Esophagus squamous epithelium (tissue), 5 donors: ENCODE measurements at places on chromosomes 3 and 15.

GRCh38 chr15:79396850-79397249, 35.3 kb upstream of the MINAR1 start:
- no peak for DNase-seq

- DNase-seq, result no peak
Observed at GRCh38 chr15:57525581-57525980, 66.1 kb upstream of the MYZAP start.

- no peak for DNase-seq
Observed at GRCh38 chr3:51353691-51354090, 31.4 kb upstream of the MANF start.

GRCh38 chr3:51311055-51311454, 74.0 kb upstream of the MANF start:
- DNase-seq, result no peak

DNA sequence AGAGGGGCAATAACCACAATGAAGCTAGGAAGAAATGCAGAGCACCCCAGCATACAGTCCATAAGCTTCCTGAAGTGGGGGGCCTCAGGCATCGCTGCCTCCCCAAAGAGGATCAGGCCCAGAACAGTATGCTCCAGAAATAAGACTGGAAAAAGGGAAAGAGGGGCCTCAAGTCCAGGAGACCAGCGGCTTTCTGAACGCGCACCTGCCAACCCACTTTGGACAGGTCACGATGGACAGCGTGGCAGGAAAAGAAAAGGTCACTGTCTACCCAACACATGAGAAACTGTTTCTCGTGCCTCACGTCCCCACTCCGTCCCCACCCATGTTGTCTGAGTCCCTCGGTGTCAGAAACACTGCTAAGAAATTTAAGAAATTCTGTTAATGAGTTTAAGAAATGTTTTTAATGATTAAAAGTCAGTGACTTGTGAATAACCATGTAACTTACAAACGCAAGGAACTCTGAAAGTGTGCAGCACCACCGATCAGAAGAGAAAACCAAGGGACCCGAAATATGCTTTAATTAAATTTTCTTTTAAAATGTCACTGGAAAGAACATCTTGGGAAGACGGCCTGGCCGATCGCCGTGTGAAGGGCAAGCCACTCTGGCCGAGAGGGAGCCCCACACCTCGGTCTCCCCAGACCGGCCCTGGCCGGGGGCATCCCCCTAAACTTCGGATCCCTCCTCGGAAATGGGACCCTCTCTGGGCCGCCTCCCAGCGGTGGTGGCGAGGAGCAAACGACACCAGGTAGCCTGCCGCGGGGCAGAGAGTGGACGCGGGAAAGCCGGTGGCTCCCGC, 1.7 kb upstream of the PPARG start:
- no peak for DNase-seq

- no peak for DNase-seq
Observed at GRCh38 chr15:57367556-57367955, 8.7 kb upstream of the CGNL1 start.

- DNase-seq, result no peak
Observed at GRCh38 chr3:175187586-175187985, 328.5 kb downstream of the NAALADL2 start.

DNA sequence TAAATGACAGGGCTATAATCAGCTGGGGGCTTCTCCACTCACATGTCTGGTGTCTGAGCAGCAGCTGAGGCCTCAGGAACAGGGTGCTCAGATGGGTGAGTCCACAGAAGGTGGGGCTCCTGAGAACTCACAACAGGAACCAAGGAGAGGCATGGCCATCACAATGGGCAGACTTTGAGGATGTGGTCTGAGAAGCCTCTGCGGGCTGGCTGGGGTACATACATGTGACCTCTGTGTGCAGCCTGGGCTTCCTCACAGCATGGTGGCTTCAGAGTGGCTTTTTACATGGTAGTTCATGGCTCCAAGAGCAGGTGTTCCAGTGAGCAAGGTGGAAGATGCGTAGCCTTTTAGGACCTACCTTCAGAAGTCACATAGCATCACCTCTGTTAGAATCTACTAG, 58.8 kb downstream of the TRPC1 start:
- no peak for DNase-seq

DNA sequence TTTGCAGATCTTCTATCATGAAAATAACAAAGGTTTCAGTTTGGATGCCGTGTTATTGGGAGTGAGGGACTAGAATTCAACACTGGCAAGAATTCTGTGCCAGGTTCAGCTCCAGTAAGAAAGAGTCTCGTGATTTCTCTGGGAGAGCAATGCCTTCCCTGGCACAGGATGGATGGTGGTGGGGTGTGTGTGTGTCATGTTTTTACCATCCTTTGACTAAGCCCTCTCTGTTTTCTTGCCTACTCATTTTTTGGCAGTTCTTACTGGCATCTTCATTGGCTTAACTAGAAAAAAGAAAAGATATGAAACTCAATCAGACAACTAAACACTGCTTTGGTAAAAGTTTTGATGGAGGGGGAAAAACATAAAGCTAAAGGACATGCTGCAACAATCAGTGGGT, 86.6 kb downstream of the FMN1 start:
- DNase-seq, result no peak

- no peak for DNase-seq
Observed at GRCh38 chr15:78340231-78341056, at the start of gene CRABP1. CRABP1 (plus strand) TSS chr15:78340353; CDS start chr15:78340429, 76 bp downstream.

DNA sequence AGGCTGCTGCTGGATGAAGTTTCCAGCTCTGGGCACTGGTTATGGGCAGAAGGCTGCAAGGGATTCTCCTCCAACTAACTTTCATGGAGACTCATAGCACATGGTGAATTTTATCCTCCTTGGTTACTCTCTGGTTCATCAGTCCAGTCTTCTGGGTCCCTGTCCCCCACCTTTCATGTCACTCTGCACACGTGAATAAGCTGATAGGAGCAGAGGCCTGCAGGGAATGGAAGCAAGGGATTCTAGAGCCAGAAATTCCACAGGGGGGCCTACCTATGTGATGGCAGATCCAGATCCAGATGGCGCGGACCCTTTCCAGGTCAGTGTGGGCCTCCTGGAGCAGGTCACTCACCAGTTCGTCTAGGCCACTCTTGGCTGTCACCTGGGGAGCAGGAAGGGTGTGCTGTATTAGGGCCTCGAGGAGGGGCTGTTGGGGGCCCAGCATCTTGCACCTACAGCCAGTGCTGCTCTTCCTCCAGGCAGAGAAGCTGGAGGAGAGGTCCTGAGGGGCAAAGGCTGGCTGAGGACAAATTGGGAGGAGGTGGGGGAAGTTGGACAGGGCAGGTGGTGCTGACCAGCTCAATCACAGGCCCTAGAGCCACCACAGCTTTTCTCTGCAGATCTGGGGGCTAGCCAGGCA, 30.2 kb downstream of the KY start:
- no peak for DNase-seq

DNA sequence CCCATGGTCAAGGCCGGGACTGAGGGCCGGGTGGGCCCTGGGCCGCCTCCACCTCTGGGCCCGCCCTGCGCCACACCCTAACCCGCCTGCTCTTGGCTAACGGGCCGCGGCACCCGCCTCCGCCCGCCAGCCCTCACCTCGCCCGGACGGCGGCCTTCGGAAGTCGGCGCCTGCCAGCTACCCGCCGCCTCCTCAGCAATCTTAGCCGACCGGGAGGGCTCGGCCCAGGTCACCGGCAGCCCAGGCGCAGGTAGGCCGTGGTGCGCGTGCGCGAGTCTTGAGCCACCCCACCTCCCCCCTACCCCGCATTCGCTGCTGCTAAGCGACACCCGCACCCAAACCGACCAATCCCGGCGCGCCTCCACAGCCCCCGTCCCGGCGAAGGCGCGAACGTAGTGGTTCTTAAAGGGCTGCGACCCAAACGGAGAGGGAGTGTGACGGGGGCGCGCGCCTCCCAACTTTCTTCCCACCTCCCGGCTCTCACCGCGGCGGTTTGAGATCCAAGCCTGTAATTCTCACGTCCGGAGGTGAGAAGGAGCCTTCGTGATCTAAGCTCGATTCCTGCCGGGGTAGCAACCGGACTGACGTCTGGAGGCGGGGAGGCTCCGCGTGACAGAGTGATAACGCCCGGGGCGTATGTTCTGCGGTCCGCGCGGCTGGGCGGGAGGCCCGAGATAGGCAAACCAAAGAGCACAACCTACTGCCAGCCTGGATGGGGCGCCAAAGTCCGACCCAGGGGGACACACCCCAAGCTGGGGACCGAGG, at the start of gene SEC22C:
Gene SEC22C, minus strand, starts transcription at position 259 of the 765 bp plus-strand sequence. CDS start 12,921 bp downstream, outside the sequence.
- DNase-seq, result peak; percentile 83

DNA sequence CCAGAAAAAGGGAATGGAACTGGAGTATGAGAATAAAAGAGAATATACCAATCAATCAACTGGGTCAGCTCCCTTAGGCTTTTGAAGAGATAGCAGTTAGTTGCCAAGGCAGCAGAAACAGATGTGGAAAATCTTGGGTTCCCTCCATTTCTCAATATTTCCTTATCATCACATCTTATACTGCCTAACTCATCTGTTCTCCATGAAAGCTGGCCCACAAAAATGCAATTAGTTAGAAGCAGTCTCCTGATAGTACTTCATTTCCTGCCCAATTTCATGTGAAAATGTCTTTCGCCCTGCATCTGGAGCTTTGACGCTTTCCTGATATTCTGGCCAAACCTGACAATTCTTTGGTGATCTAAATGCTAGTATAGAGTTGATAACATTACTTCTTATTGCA, 30.1 kb upstream of the SPTSSB start:
- no peak for DNase-seq

- DNase-seq, result no peak
Observed at GRCh38 chr15:68528626-68529290, 50.0 kb upstream of the CORO2B start.

DNA sequence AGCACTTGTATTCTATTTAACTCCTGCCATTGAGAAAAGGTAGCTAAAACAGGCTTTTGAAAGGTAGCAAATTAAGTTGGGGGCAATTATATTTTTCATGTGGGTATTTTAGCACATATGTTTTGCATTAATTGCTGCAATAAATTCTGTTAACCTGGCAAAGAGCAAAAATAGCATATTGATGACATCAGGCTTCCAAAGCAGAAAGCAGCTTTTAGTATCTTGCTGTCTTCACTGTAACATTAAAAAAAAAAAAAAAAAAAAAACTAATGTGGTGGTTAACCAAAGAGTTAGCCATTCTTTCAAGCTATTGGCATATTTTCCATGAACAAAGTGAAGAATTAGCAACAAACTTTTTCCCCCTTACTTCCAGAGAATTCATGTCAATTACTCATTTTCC, 9.1 kb downstream of the EPHA3 start:
- no peak for DNase-seq

DNA sequence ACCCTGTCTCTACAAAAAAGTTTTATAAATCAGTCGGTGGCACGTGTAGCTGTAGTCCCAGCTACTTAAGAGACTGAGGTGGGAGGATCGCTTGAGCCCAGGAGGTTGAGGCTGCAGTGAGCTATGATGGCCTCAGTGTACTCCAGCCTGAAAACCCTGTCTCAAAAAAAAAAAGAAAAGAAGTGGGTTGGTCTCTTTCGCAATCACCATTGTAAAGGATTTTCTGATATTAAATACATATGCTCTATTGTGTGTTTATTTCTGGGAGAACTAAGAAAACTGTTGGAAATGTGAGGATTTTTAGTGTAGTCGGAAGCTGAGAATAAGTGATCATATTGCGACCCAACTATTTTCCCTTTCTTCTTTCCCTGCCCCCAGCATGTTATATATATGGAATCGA, 7.5 kb downstream of the ZNF710 start:
- no peak for DNase-seq

DNA sequence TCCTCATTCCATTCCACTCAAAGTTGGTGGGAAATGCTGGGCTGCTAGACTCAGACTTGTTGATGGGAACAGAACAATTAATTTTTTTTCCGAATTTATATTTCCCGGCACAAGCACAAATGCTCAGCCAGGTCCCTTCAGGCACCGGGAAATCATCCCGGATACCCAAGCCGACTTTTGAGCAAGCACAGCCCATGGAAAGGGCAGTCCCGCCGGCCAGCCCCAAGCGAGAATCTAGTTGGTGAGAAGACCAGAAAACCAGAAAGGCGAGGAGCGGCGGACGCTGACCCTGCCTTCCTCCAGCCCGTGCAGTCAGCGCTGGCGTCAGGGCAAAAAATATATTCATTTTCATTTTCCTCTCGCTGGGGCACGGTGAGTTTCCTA, 763 bp upstream of the ZIC4 start:
- no peak for DNase-seq

- DNase-seq, result no peak
Observed at GRCh38 chr15:74889390-74889882, 406 bp upstream of the MPI start.

- DNase-seq, result no peak
Observed at GRCh38 chr3:177307826-177308225, 110.5 kb upstream of the TBL1XR1 start.

GRCh38 chr15:32790352-32790999, 72.7 kb downstream of the GREM1 start:
- no peak for DNase-seq

DNA sequence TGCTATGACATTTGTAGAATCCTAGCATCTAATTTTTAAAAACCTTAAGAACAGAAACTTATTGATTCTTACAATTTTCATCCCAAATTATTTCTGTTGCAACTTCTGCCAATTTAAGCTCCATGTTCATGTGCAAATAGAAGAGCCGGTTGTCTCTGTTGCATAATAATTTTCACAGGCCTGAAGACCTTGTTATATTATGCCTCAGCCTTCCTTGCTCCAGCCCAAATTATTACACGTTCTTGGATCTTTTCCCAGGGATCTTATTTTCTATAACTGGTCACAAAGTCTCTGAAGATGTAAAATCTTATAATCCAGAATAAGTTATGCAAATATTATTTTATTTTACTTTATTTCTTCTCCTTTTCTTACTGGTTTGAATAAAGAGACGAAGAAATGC, 210.7 kb upstream of the DPH6 start:
- no peak for DNase-seq

DNA sequence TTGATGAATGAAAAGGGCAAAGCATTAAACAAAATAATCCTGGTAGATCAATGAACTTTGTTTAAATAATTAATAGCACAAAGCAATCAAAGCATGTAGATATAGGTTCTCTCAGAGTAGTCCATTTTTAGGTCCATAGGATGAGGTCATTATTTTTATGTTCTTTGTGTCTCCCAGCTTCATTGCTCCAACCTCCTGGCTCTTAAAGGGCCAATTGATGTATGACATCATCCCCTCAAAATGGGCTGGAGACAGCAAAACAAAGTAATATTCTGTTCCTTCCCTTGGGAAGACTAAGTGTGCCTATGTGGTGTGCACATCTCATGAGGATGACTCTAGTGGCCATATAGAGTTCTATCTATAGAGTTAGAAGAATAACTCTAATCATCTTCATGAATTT, 49.5 kb downstream of the HMG20A start:
- DNase-seq, result no peak

- DNase-seq, result no peak
Observed at GRCh38 chr3:183583331-183584245, 28.1 kb upstream of the KLHL6 start.

- no peak for DNase-seq
Observed at GRCh38 chr3:139694542-139694941, 16.8 kb upstream of the NMNAT3 start.

GRCh38 chr3:81839504-81840094, 78.2 kb upstream of the GBE1 start:
- no peak for DNase-seq

DNA sequence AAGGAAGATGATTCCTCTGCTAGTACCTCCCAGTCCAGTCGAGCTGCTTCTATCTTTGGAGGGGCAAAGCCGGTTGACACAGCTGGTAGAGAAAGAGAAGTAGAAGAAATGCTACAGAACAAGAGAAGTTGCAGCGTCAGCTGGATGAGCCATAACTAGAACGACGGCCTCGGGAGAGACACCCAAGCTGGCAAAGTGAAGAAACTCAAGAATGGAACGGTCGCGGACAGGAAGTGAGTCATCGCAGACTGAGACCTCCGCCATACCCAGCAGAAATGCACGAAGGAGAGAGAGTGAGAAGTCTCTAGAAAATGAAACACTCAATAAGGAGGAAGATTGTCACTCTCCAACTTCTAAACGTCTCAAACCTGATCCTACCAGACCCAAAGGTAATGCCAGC, 19.0 kb upstream of the PARP14 start:
- no peak for DNase-seq
